LoVo (cell line): ENCODE measurements at places on chromosomes 3 and 15.

- DNase-seq: no peak
Observed at GRCh38 chr3:105401691-105402149, 35.0 kb downstream of the ALCAM start.

GRCh38 chr3:108320746-108321350 lies 24.5 kb downstream of the HHLA2 start:
- no peak for DNase-seq

GRCh38 chr3:34387826-34388564 lies 589.6 kb downstream of the PDCD6IP start:
- no peak for DNase-seq

- DNase-seq: no peak
Observed at GRCh38 chr3:13682331-13683013, 133.5 kb downstream of the FBLN2 start.

GRCh38 chr15:41935566-41936020 lies 36.8 kb downstream of the EHD4 start:
- no peak for DNase-seq

GRCh38 chr15:29805043-29805707 lies 17.1 kb downstream of the TJP1 start:
- DNase-seq: no peak

DNA sequence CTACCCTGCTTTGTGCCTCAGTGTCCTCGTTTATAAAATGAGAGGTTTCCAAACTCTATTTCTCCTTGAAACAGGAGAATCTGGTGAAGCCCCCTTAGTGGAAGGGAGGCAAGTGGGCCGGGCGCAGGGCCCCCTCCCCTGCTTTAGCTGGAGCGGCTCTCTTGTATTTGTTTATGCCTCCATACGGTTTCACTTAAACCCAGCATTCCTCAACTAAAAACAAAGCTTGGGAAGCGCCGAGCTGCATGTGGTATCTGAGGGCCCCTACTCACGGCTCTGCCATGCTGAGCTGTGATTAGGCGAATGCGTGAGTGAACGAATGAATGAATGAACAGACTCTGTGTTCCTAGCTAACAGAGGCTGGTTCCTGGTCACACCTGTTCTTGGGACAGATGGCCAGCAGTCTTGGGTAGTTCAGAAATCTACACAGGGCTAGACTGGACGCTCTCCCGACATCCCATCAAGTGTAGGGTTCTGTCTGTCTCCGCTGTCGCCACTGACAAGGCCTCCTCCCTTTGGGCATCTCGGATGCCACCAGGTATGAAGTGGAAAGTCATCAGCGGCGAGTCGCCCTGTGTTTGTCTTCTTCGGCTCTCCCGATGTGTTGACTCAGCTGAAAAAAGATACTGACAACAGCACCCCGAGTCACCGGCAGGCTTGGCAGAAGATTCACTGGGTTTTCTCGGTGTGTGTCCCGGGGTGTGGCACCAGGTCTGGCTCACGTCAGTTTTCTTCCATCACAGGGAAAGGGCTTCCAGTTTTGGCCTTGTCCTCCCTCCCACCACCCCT lies 42.4 kb upstream of the VPS8 start:
- no peak for DNase-seq

DNA sequence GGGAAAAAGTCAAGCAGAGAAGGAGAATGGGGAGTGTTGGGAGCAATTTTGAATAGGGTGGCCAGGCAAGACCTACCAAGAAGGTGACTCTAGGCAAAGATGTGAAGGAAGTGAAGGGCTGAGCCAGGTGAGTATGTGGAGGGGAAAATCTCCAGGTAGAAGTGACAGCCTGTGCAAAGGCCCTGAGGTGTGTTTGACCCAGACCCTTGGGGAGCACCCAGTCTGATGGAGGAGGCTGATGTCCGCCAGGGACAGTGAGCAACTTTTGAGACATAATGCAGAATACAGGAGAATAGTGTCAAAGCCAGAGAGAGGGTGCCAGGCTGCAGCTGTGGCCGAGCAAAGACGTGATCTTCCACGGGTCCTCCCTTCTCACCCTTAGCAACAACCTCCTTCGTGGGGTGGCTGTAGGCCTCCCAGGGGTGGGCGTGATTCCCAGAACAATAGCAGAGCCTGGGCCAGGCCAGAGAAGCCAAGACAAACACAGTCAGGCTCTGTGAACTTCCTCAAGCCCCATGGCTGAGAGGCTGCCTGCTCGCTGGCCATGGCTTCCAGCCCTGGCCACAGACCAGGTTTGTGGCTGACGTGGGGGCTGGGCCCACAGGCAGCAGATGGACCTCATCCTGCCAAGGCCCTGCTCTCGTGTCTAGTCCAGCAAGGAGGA lies 58.1 kb downstream of the SLC6A6 start:
- DNase-seq: no peak

DNA sequence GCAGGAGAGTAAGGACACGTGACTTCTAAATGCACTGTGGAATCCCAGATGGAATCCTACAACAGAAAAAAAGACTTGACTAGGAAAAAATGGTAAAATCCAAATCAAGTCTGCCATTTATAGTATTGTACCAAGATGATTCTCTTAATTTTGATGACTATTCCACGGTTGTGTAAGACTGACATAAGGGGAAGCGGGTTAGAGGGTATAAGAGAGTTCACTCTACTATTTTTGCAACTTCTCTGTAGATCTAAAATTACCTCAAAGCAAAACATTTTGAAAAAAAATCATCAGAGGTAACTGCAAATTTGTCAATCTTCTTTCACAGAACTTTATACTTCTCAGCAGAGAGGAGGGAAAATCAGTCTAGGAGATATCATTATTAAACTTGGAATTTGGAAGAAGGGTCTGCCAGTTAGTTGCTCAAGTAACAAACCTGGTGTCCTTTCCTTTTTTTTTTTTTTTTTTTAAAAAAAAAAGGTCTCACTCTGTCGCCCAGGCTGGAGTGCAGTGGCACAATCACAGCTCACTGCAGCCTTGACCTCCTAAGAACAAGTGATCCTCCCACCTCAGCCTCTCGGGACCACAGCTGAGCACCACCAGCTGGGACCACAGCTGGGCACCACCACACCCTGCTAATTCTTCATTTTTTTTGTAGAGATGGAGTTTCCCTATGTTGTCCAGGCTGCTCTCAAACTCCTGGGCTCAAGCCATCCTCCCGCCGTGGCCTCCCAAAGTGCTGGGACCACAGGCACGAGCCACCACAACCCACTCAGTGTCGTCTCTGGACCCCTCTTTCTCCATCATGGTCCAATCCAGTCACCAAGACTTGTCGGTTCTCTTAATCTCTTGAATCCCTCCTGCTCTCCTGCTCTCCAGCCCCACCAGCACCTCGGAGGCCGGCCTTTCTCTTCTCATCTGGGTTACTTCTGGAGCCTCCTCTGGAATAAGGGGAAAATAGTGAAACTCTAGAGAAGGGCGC lies 14.9 kb upstream of the HES1 start:
- DNase-seq: no peak

DNA sequence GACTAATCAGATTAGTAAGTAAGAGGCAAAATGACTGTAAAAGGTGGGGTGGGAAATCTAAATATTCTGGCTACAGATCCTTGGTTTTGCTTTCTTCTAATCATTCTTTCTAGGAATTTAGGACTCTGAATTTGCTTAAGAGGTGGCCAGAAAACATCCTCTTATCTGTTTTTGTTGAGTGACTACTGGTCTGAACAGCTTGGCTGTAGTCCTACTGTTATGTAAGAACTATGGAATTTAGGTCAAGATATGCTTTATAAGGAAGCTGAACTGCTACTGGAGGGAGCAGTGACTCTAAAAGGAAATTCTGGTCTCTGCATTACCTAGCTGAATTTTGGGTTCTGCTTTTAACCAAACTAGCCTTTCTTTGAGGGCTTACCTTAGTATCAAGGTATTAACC lies 33.5 kb upstream of the CSPG5 start:
- DNase-seq: no peak

GRCh38 chr15:78927077-78927790 lies 17.6 kb downstream of the CTSH start:
- no peak for DNase-seq

DNA sequence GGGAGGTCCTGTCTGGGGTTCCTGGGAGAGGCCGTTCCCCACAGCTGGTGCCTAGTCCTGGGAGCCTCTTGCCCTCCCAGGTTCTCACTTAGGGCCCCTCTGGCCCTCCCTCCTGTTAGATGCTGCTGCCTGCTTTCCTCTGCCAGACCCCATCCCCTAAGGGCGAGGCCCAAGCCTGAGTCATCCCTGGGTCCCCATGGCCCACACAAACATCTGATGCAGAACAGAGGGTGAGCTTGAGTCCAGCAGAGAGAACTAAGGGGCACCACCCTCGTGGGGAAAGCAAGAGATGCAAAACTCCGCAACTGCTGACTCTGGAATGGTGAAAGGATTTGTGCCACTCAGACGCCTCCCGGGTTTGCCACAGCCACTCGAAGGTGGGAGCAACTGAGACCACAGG lies 58.8 kb upstream of the TRPM1 start:
- DNase-seq: no peak

- no peak for DNase-seq
Observed at GRCh38 chr3:147963711-147964110, 554.5 kb downstream of the ZIC1 start.

- DNase-seq: peak; percentile 42
Observed at GRCh38 chr3:161851941-161852566, 355.4 kb downstream of the OTOL1 start.

DNA sequence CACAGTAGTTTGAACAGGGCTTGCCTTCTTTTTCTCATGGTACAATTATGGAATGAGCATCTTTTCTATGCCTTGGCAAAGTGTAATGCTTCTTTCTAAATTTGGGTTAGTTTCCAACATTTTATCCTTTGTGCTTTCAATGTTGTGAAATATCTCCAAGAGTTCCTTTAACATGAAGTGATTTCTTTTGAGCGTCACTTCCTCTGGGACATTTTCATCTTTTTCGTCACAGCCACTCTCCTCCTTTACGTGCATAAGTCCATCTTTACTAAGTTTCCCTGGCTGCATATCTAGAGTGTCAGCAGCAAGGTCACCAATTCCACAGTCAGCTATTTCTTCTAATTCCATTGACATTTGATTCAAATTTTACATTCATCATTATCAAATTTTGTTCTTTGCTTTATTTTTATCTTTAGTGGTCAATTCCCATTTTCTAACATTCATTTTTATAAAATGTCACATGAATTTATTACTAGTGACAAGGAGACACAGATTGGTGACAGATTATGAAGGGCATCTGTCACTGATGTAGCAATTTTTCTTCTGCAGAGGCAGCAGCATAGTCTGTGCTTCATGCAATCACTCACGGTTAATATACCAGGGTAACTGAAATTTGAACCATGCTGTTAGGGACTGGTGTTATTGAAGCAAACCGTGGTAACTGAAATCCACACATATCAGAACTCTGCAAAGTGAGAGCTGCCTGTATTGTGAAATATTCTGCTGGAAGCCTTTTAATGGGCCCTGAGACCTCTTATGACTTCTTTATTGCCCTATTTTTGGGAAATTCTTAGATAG lies 126.5 kb upstream of the THBS1 start:
- DNase-seq: no peak

GRCh38 chr3:104825116-104825515 lies 541.6 kb upstream of the ALCAM start:
- DNase-seq: no peak

DNA sequence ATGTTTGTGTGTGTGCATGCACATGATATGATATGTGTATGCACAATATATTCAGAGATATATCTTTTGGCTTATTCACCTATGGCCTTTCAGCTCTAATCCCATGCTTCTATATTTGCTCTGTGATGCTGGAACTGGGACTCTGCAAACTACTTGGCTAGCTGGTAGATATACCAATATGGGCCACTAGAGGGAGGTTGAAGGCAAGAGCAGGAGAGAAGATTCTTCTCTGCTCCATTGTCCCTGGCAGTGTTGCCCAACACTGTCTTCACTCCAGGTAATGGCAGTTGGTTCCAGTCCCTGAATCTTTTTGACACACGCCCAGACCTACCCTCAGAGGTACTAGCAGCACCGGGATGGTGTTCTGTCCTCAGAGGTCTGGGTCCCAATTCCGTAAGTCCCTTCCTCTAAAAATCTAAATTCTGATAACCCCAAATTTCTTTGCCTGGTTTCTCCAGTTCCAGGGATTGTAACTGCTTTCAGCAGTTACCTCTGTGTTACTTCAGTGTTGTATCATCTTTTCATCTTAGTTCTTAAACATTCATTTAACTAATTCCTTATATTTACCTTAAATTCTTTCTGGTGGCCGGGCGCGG lies 44.7 kb downstream of the GTPBP8 start:
- peak; percentile 65 for DNase-seq

DNA sequence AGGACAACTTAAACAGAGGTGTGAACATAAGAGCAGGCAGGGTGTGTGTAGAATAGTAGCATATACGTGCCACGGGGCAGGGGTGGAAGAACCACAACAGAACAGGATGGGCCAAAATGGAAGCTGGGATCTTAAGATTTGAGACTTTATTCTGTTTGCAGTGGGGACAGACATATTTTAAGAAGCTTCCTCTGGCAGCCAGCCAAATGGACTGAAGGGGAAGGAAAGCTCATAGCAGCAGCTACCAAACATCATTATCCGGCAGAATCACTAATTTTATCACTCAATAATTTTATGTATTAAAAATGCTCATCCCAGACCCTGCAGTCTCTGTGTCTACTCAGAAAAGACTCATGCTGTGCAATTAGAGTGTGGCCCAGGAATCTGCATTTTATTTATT lies 130.9 kb upstream of the CTDSPL start:
- DNase-seq: no peak

DNA sequence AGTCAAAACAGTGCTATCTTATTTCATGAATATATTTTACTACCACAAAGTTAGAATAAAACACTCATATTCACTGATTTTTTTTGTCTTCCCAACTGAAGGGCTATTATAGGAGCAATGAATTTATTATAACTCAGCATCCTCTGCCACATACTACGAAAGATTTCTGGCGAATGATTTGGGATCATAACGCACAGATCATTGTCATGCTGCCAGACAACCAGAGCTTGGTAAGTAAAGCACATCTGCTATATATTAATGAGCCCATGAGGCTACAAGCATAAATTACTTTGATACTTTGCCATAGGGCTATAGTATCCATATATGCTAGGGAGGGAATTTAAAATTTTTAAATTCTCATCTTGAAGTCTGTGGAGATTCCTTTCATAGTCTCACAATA lies 95.9 kb downstream of the FEZF2 start:
- DNase-seq: no peak

GRCh38 chr15:87219650-87220615 lies 1036.6 kb downstream of the NTRK3 start:
- DNase-seq: no peak

- DNase-seq: no peak
Observed at GRCh38 chr15:93722165-93722564, 509.2 kb upstream of the MCTP2 start.

DNA sequence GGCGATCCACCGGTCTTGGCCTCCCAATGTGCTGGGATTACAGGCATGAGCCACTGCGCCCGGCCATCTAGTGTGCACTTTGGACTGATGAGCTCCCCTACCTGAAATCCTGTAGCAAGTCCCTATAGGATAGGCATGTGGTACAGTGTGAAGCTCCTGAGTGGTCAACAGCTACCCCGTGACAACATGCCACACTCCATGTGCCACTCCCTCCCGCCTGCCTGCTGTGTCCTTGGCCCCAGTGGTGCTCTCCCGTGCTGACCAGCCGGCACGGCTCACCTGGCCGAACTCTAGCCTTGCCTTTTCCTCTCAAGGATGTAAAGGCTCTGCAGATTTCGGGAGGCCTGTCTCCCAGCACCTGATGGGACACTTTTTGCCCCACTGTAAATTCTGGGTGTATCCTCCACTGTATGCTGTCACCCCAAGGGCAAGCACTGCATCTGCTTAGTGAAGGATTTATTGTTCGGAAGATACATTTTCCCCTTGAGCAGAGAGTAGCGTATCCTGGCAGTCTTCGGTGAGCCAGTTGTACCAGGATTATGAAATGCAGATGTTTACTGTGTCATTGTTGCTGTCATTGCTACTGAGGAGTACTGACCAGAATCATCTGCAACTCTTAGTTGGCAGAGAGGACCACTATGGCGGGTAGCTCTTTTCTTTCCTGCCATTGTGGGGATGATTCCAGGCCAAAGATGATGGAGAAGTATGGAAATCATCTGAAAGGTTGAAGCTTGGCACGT lies 64.7 kb downstream of the IGF1R start:
- no peak for DNase-seq
